ENCODE measurements at places on chromosomes 3 and 15.

GRCh38 chr15:68032672-68033071 lies 21.4 kb upstream of the PIAS1 start:
- no peak overlapping the region for H3K27ac ChIP-seq
- DNase-seq: no peak
- no peaks in the 10 kb centered on the region for H3K36me3 ChIP-seq
- no peaks in the 10 kb centered on the region for H3K27me3 ChIP-seq

DNA sequence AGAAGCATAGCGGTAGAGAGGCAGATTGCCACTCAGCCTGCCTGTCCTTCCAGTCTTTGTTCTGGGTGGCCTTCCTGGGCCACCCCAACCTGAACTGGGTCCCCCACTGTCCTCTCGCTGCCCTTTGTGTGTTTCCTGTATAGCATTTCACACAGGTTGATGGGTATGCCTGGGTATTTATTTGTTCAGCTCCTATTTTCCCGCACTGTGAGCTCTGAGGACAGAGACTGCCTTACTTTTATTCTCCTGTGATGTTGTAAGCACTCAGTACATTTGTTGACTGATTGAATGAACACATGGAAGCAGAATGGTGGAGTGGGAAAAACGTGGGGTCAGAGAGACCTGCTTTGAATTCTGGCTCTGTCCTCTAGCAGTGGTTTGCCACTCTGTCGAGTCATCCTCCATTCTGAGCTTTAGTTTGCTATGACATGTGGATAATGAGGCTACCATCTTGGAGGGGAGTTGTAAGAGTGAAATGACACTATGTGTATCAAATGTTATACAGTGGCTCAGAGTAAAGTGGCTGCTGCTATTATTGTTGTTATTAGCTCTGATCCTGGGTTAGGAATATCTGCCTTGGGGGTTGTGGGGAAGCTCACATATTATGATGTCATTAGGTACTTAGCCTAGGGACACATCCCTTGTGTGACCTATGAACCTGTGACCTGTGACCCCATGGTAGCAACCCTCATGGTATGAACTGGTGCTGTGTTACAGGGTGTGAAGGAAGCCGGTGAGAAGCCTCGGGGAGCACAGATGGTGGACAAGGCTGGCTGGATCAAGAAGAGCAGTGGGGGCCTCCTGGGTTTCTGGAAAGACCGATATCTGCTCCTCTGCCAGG lies 6.4 kb downstream of the PLEKHO2 start:
- peaks cover 17% of the 10 kb centered on the region for H3K36me3 ChIP-seq
- no peaks in the 10 kb centered on the region for H3K27me3 ChIP-seq
- H3K4me1 ChIP-seq: peaks cover 29% of the 10 kb centered on the region
- H3K4me3 ChIP-seq: no peak overlapping the region

DNA sequence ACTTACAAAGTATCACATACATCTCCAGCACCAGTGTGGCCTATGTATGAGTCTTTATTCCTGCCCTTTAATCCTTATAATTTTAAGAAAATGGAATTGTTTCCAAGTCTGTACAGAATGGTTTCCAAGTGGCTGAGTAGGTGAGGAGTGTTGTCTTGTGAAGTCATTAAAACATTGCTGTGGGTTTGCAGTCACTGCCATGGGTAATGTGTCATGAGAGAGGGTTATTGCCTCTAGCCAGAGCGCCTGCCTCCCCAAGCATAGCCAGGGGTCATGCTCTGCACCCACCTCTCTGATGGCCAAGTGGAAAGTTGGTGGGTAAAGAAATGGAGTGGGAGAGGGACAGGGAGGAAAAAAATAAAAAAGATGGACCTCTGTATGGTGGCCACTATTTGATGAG lies 25.3 kb downstream of the TRAK1 start:
- no peaks in the 10 kb centered on the region for H3K36me3 ChIP-seq
- H3K27ac ChIP-seq: no peak overlapping the region
- DNase-seq: no peak
- no peak overlapping the region for H3K4me3 ChIP-seq
- no peaks in the 10 kb centered on the region for H3K4me1 ChIP-seq

- no peak for DNase-seq
- peaks cover 33% of the 10 kb centered on the region for H3K4me1 ChIP-seq
- H3K27me3 ChIP-seq: no peaks in the 10 kb centered on the region
Measured at GRCh38 chr3:14431452-14431916, 29.1 kb downstream of the SLC6A6 start.

- H3K27ac ChIP-seq: no peak overlapping the region
- no peaks in the 10 kb centered on the region for H3K36me3 ChIP-seq
- DNase-seq: no peak
Measured at GRCh38 chr3:51620543-51620942, 50.5 kb upstream of the TEX264 start.

DNA sequence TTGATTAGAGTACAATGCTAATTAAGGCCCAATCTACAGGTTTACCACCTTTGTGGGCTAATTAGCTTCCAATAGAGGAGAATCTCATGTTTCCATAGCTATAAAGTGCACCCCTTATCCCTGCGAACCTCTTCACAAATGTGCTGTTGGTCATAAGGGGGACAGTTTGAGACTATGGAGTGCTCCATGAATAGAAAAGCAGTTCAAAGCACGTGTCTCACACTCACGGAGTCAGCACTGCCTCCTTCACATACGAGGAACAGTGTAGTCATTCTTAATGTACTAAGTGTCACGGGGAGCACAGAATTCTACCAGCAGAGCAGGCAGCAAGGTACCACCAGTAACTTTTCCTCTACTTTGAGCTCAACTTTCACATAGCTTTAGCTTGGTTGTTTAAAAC lies 62.1 kb downstream of the ETV5 start:
- H3K4me1 ChIP-seq: peaks cover 32% of the 10 kb centered on the region
- no peak for DNase-seq
- no peak overlapping the region for H3K27ac ChIP-seq
- H3K36me3 ChIP-seq: peaks cover 39% of the 10 kb centered on the region
- no peak overlapping the region for H3K4me3 ChIP-seq

- DNase-seq: no peak
- no peaks in the 10 kb centered on the region for H3K27me3 ChIP-seq
- H3K27ac ChIP-seq: no peak overlapping the region
- H3K36me3 ChIP-seq: no peaks in the 10 kb centered on the region
- H3K4me3 ChIP-seq: no peak overlapping the region
Measured at GRCh38 chr3:111669926-111670630, 74.9 kb upstream of the ZBED2 start.

- no peak overlapping the region for H3K27ac ChIP-seq
- DNase-seq: no peak
- no peak overlapping the region for H3K4me3 ChIP-seq
- no peaks in the 10 kb centered on the region for H3K36me3 ChIP-seq
Measured at GRCh38 chr3:121979734-121980449, 42.2 kb downstream of the ILDR1 start.

- H3K27ac ChIP-seq: no peak overlapping the region
- H3K27me3 ChIP-seq: no peaks in the 10 kb centered on the region
- peaks cover 8% of the 10 kb centered on the region for H3K36me3 ChIP-seq
Measured at GRCh38 chr3:45646051-45646585, 43.1 kb upstream of the SACM1L start.

Measured in SJCRH30 (cell line).